ENCODE measurements at places on chromosomes 1 and 21.

- DNase-seq = no peak
Measured at GRCh38 chr1:89557445-89557825, 32.8 kb downstream of the LRRC8B start.

DNA sequence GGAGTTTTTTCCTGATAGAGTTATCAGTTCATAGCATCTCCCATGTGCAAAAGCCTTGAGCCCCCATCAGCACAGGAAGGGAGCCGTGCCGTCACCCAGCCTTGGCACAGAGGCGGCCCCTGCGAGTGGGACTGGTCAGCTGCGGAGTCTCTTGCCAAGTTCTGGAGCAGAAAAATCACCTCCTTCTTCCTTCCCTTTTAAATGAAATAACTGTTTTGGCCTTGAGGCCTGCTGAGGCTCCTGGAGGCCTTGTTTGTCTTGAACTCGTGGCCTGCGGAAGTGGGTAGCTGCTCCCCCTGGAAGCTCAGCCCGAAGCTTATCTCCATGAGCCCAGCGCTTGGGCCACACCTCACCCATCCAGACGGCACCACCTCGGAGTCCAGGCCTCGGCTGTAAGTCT lies 145.7 kb upstream of the TMEM51 start:
- no peak for DNase-seq

DNA sequence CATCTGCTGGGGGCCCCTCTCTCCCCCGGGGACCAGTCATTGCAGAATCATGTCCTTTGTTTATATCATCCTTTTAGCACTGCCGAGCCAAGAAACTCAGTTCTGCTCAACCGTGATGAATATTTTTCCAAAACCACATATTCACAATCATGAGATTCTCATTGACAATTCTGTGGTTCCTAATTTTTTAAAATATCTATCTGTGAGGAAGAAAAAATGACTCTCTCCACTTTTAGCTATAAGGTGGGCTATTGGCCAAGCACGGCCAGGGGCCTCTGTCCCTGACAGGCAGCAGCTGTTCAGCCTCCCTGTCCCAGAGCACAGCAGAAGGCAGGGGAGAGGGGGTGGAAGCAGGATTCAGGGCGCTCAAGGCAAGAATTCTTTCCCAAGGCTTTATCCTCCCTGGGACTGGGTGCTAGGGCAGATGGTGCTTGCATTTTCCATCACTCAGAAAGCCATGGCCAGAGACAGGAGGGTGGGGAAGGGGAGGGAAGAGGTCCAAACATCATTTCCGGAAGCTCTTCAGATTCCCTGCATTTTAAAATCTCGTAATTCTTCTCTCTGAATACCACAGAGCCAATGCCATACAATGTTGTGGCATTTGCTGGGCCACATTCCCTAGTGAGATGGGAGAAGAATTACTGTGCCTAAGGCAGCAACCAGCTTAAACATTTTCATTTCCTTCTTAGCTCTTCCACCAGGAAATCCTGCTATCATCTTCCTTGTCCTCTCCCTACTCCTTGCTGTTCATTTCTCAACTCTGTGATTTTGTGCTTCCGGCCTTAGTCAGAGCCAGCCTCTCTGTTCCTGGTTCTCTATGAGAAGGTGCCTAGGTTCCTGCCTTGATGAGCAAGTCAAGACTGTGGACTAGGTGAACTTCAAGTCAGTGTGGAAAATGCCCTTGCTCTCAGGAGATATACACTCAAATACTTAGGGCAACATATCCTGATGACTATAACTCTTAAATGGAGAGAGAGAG lies 60.3 kb downstream of the KCNJ6 start:
- peak; percentile 64 for DNase-seq

- peak; percentile 88 for DNase-seq
Measured at GRCh38 chr1:62131093-62131725, 63.4 kb upstream of the L1TD1 start.

DNA sequence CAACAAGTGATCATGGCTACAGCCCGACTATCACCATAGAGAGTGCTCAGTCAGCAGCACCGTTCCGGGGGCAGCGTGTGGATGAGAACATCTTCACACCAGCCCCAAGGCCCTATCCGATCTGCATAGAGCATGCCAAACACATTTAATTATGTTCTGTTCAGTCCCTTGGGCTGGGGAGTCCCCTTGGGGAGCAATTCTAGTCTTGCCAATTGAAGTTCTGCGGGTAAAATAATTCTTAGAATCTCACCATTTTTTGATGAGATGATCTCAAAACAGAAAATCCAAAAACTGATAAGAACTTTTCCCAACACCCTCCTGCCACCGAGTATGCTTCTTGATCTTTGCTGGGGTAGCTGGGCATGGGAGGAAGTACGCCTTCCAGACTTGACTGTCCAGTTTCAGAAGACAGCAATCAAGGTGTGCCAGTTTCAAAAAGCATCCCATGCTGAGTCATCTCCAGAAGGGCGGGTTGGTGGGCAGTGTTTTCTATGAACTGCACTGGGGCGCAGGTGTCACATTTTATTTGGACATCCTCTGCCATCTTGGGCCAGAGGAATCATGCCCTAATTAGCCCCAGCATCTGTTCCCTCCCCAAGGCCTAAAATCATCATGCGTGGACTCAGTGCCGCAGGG lies 20.8 kb upstream of the PTPRF start:
- no peak for DNase-seq

DNA sequence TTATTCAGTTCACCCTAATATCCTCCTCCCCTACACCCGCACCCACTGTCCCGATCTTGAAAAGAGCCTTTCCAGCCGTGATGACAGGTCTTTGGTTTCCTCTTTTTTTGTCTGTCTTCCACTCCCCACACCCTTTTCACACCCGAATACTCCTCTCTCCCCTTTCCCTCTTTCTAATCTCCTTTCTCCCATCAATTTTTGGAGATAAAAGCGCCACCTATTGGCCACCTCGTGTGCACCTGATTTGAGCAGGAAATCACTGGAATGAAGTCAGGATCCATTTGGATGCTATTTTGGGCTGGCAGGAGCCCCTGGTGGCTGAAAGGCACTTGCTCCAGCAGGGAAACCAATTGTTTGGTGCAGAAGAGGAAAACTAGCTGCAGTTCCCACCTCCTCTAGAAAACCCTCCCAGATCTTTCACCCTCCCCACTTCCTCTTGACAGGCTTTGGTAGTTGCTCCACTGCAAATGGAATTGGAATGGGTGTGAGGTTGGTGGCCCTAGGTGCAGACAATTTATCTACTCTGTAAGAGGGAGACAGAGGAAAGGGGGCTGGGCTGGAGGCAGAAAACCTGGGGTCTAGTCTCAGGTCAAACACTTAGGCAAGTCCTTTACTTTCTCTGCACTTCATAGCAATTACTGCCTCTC lies 8.4 kb downstream of the FOXE3 start:
- DNase-seq = peak; percentile 76

DNA sequence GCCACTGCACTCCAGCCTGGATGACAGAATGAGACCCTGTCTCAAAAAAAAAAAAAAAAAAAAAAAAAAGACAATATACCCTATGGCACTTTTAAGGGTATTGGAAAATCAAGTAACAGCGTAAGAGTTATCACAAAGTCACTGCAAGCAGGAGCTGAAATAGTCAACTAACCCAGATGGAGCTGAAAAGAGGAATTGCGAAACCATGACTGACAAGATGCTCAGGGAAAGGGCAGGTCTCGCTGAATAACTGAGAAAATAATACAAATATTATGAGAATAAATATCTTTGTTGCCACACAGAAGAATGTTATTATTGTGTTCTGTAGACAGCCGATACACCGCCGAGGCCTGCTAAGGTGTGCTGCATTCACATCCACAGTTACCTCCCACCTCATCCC lies 17.8 kb downstream of the HLCS start:
- DNase-seq = peak; percentile 50

DNA sequence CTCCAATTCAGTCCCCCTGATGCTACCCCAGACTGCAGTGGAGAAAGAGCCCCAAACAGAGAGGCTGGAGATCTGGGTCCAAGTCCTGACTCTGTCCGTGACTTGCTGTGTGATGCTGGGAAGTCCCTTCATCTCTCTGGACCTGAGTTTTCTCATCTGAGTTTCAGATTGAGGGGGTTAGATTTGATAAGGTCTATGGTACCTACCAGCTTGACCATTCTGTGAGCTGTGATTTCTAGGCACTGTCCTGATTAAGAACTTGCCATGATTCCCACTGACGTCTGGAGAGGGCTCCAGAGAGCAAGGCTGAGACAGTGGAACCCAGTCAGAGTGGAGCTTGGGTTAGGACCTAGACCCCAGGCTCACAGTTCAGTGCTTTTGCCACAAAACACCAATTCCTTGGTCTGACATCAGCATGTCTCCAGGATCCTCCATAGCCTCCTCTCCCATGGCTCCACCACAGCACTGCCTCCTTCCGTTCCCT lies 43.8 kb upstream of the DMBX1 start:
- DNase-seq = no peak

GRCh38 chr1:33143176-33143575 lies 38.7 kb downstream of the TRIM62 start:
- DNase-seq = no peak

- peak; percentile 70 for DNase-seq
Measured at GRCh38 chr1:54934869-54935268, 45.6 kb upstream of the TMEM61 start.

- no peak for DNase-seq
Measured at GRCh38 chr1:204265665-204266064, 51.9 kb upstream of the GOLT1A start.

- no peak for DNase-seq
Measured at GRCh38 chr21:39531064-39531463, 79.3 kb downstream of the SH3BGR start.

GRCh38 chr1:32005522-32005921 lies 8.1 kb upstream of the KHDRBS1 start:
- DNase-seq = no peak

GRCh38 chr1:43951021-43951985 lies 4.6 kb downstream of the IPO13 start:
- no peak for DNase-seq

- peak; percentile 25 for DNase-seq
Measured at GRCh38 chr1:72037745-72038343, 244.5 kb downstream of the NEGR1 start.

DNA sequence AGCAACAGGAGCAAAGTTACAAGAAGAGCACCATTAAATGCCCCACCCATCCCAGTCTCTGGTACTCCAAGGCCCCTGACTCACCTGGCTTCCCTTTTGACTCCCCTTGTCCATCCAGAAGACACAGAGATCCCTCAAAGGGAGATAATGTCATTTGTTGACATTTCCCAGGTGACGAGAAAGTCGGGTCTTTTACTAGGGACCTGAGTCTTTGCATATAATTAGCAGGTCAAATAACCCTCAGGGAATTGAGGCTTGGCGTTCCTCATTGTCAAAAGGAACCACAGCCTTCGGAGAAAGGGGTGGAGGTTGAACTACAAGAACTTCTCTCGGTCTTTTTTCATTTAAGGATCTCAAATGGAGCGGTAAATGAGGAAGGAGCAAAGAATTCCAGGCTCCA lies 133.2 kb downstream of the PROX1 start:
- DNase-seq = no peak

DNA sequence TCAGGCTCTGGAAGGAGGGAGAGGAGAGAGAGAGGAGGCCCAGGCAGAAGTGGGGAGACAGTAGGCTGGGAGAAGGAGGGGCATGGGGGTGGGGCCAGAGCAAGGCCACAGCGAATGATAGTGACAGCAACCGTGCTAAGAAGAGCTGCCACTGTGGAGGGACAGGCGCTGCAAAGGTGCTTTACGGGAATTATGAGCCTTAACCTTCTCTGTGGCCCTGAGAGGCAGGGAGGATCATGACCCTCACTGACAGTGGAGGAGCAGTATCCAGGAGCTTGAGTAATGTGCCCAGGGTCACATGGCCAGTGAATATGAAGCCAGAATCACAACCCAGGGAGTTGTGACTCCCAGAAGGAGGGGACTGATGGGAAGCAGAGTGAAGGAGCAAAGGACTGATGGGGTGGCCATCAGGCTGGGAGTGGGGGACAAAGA lies 53.4 kb upstream of the RPL11 start:
- DNase-seq = no peak

- no peak for DNase-seq
Measured at GRCh38 chr21:45147473-45148315, 73.3 kb downstream of the ADARB1 start.

GRCh38 chr1:66464351-66464750 lies 69.6 kb upstream of the SGIP1 start:
- no peak for DNase-seq

GRCh38 chr1:33281554-33282303 lies 25.4 kb downstream of the ZNF362 start:
- no peak for DNase-seq

DNA sequence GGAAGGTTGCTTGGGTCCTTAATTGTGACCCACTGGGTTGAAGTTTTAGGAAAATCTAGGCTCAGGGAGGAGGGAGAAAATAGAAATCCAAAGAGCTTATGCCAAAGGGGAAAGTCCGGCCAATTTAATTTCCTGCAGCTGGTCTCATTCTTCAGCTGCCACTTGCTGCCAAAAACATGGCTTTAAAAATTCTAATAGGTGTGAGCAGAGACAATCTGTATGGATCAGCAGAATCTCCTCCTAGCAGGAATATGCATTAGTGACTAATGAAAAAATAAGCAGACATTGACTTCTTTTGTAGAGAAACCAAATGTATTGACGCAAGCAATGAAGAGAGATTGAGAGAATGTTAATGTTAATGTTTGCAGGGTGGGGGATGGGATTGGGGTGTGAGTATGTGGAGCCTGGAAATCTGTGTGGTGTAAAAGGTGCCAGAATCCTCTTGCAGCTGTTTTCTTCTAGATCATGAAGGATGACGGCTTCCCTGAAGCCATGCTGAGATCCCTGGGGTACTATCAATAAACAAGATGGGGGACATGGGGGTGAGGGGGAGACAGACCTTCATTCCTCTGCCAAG lies 35.3 kb downstream of the VWA5B1 start:
- DNase-seq = no peak

- no peak for DNase-seq
Measured at GRCh38 chr21:15788847-15789523, 59.2 kb downstream of the USP25 start.

DNA sequence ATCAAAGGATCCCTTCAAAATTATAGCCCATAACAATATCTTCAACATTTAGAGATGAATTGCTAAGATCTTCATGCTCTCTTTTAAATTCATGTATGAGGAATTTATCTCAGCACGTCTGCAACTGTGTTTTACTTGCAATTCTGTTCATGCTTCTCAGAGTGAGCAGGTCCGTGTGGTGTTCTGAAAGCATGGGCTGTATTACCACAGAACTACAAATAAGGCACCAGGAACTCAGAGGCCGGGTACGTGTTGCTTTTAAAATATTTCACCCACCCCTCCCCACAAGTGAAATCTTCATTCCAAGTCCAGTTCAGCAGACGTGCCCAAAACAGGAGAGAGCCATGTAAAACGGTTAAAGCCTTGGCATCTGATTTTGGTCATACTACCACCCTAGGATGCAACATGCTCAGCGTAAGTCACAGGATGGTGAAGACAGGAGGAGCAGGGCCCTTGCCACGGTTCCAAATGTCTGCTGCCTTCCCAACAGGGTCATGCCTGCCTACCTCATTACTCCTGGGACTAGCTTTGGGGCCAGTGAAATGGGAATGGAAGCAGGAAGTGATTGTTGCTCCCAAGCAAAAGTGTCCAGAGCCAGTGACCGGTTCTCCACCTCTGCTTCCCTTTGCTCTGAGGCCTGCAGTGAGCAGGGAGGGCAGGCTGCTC lies 133.7 kb downstream of the PTPN14 start:
- DNase-seq = no peak

- no peak for DNase-seq
Measured at GRCh38 chr1:10516925-10517676, 42.4 kb downstream of the PEX14 start.
